ENCODE measurements at places on chromosomes 6 and 20.

- no peak for DNase-seq
Observed at GRCh38 chr6:131004936-131005335, 58.1 kb downstream of the EPB41L2 start.

GRCh38 chr6:23797041-23797440, 329.0 kb upstream of the NRSN1 start:
- DNase-seq = no peak

- DNase-seq = no peak
Observed at GRCh38 chr6:95543798-95544197, 33.5 kb upstream of the MANEA start.

- DNase-seq = no peak
Observed at GRCh38 chr6:313087-313486, 20.8 kb downstream of the DUSP22 start.

DNA sequence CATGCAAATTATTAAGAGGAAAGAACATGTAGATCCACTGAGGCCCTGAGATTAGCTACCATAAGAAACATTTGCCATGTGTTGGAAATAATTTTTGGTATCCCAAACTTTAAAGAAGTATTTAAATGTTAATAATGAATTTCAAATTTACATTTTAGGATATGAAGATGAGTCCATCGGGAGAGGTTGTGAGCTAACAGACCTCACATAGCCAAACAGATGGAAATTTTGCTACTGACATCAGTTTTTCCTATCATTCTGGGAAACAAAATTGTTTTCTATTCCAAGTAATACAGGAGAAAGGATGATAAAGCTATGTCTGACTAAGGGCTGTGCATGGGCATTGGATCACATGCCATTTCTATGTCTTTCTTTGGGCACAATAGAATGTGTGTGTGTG, 809.6 kb downstream of the TENT5A start:
- DNase-seq = no peak

GRCh38 chr6:96626759-96627364, 63.9 kb downstream of the FHL5 start:
- no peak for DNase-seq

DNA sequence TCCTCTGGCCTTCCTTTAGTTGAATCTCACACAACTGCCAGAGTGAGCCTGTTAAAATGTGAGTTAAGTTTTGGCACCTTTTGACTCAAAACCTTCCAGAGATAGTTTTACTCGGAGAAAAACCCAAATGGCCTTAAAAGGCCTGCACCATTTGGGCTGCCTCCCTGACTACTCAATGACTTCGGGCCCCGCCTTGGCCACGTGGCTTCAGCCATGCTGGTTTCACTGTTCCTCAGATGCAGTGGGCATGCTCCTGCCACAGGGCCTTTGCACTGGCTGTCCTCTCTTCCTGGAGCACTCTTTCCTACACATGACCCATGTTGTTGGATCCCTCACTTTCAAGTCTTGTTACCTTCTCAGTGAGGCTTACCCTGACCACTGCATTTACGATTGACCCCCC, 18.3 kb downstream of the VEGFA start:
- DNase-seq = no peak

- no peak for DNase-seq
Observed at GRCh38 chr6:2639896-2640295, 110.8 kb downstream of the MYLK4 start.

DNA sequence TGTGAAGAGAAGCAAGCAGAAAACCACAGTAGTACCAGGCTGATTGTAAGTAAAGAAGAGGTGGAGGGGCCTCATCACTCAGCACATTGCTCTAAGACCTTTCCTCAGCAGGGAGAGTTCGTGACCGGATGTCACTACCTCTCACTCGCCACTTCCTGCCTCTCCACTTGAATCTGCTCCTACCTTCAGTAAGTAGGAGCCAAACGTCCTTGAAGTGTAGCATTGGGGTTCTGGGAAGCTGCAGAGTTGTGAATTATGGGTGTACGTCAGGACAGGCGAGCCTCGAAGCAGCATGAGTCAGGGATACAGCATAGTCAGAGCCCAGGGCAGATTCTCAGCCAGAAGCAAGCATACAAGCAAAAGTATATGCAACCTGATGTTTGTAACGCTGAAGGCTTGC, 224.9 kb downstream of the PHACTR1 start:
- DNase-seq = no peak

GRCh38 chr6:106885679-106886078, 88.8 kb downstream of the CD24 start:
- DNase-seq = no peak

DNA sequence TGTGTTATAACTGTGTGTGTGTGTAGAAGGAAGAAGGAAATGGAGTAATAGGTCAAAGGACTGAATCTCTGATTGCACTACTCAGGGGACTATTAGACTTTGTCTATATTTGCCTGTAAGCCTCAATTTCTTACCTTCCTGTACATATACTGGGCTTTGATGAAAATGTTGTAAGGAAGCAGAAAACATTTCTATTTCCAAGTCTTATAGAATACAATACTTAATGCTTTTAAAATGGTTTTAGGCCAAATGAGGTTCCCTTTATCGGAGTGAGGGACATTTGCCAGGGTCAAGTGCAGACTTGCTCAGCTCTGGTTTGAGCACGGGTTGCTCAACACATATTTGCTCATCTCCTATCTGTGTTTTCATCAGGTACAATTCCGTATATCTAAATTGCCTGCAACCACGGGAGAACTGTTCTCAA, 28.3 kb downstream of the MEP1A start:
- DNase-seq = no peak

Measured in activated T-cell treated with anti-CD3 and anti-CD28 coated beads, Interleukin-2, amount 50 U/mL, for 1 hour (primary cell).